BJ (cell line): ENCODE measurements at places on chromosomes 7 and 10.

DNA sequence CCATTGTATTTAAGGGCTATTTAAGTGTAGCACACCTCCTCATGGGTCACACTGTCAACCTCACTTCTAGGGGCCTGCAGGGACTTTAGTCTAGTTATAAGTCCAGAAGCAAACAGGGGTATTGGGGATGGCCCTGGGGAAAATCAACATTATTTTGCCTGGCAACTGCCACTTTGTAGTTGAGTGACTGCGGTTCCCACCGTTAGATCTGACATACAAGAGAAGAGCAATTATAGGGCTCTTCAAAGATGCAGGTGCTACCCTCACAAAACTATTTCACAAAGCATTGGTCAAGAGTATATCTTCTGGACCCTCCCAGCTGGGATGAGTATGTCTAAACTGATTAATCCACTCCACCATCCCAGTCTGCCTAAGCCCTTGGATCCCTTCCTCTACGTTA, 133.0 kb upstream of the PCBD1 start:
- DNase-seq = no peak

DNA sequence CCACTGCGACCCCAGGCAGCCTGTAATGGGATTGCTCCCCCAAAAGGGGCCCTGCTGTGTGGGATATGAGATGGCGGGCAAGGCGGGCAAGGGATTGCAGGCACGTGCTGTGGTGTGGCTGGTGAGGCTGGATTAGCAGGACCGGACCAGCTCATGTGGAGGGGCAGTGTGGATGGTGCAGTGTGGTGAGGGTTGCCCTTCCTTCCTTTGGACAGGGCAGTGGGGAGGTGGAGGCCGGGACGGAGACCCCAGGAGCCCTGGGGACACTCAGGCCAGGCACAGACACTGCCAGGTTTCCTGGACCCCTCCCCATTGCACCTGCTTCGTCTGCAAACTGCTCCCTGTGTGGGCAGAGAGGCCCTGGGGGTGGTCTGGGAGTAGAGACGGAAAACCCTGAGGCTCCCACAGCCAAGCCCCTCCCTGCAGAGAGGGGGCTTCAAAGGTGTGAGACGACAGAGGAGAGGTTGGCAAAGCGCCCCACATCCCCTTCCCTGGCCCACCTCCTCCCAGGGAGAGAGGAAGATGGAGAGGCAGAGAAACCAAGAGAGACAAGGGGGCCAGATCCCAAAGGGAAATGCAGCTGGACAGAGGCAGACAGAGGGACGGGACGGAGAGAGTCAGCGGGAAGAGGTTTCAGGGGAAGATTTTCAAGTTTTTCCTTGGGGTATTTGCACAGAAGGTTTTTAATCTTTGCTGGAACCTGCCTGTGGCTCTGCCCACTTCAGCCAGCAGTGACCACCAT, 89.2 kb downstream of the MICALL2 start:
- DNase-seq = no peak

DNA sequence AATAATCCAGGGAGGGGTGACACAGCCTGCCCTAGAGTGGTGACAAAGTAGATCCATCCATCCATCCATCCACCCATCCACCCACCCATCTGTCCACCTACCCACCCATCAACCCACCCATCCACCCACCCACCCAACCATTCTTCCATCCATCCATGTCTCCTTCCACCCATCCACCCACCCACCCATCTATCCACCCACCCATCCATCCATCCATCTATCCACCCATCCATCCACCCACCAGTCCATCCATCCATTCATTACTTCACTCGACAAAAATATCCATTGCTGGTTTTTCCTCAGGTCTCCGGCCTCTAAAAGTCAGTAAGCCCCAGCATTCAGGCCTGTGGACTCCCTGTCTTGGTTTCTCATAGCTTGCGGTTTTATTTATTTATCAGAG, 12.5 kb upstream of the LIMK1 start:
- no peak for DNase-seq

GRCh38 chr10:14023673-14024328, 306.9 kb downstream of the FRMD4A start:
- no peak for DNase-seq
